ENCODE measurements at places on chromosomes 3 and 15. TPM values are rescaled to one million over a fixed set of nuclear protein-coding genes. Genes with fewer than 3 reads are reported as not detected.

DNA sequence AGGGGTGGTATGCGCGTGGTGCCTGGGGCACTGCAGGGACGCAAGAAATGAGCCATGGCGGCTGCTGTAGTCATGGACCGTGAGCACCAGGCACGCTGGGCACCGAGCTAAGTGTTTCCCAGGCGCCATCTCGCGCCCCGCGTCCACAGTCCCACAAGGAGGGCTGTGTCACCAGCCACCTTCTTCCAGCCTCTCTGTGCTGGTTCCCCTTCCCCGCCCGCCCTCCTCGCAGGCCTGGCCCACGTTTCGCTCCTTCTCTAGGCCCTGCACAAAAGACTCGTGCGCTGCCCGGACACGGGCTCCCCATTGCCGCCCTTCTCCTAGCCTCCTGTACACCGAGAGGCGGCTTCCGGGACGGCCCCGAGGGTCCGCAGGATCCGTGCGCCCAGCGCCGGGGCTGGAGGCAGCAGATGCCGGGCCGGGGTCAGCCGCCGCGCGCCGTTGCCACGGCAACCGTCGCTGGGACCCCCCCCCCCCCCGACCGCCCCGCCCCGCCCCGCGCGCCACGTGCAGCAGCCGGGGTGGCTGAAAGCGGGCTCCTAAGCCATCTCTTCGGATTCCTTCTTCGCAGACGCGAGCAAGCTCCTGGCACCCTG, 113.4 kb downstream of the SRGAP3 start:
- DNase-seq, result no peak

DNA sequence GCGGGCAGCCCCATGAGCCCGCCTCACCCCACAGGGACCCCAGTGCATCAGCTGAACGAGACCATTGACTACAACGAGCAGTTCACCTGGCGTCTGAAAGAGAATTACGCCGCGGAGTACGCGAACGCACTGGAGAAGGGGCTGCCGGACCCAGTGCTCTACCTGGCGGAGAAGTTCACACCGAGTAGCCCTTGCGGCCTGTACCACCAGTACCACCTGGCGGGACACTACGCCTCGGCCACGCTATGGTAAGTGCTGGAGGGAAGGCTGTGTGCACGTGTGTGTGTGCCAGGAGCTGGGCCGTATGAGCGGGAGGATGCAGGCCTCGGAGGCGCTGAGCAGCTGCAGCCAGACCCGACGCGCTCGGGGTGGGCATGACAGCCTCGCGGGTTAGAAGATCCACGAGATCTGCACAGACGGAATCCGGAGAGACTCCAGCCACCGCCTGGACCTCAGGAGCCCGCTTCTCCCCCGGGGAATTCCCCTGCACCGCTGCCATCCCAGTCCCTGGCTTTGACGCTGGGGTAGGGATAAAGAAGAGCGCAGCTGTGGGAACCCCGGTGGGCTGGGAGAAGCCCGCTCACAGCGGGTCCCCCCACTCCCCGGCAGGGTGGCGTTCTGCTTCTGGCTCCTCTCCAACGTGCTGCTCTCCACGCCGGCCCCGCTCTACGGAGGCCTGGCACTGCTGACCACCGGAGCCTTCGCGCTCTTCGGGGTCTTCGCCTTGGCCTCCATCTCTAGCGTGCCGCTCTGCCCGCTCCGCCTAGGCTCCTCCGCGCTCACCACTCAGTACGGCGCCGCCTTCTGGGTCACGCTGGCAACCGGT, 2.6 kb downstream of the DUOXA2 start:
- no peak for DNase-seq

ST8SIA2 gene
- polyA plus RNA-seq, result 1.7 TPM

- DNase-seq, result no peak
Observed at GRCh38 chr3:187737006-187737367, 8.3 kb downstream of the BCL6 start.

RBP2 gene
- polyA plus RNA-seq, result 80.9 TPM

GRCh38 chr15:48282216-48282615, 49.0 kb upstream of the DUT start:
- DNase-seq, result no peak

GRCh38 chr3:189631409-189631808, 220 bp downstream of the TP63 start:
- DNase-seq, result no peak

FOXP1 gene
- 76.8 TPM for polyA plus RNA-seq

TMC3 gene
- 0.19 TPM for polyA plus RNA-seq

DNA sequence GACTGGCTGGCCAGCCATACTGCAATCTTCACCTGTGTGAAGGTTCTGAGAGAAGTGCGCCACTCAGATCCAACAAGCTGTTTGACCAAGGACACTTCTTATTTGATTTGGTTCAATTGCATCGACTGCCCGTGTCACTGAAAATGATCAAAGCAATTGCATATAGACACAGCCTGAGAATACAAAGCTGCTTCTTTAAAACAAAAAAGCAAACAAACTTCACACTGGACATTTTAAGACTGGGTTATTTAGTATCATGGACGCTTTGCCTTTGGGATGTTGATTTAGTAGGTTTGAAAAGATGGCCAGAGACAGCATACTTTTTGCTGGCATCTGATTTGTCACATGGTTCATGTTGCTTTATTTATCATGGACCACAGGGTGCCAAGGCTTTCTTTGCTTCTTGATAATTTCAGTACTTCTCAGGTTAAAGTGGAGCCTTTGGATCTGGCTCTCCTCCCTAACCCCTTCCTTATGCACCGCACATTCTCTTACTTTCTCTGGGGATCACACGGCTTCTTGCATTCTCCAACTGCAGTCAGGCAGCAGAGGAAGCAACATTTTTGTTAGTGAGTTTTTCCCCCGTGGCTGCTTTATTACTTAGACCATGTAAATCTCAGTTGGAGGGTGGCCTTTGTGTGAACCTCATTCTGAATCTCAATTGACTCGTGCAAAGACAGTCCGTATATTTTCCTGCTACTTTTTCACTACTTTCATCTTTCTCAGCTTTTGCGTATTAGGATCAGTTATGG, 151.0 kb downstream of the CD47 start:
- no peak for DNase-seq

- no peak for DNase-seq
Observed at GRCh38 chr3:9553948-9554513, 409 bp upstream of the LHFPL4 start.

- DNase-seq, result peak; percentile 75
Observed at GRCh38 chr3:17645074-17645698, 97.2 kb downstream of the TBC1D5 start.

AGBL1 gene
- polyA plus RNA-seq, result not detected

CDHR4 gene
- 0.57 TPM for polyA plus RNA-seq

GRCh38 chr3:171311784-171312183, 148.4 kb downstream of the TNIK start:
- no peak for DNase-seq

LRRK1 gene
- 2.1 TPM for polyA plus RNA-seq

SEMA3G gene
- polyA plus RNA-seq, result 0.48 TPM

JMJD7 gene
- 9.2 TPM for polyA plus RNA-seq

GRCh38 chr3:59404851-59405250, 355.0 kb upstream of the CFAP20DC start:
- no peak for DNase-seq

- no peak for DNase-seq
Observed at GRCh38 chr3:31875437-31875836, 105.6 kb downstream of the OSBPL10 start.

DNA sequence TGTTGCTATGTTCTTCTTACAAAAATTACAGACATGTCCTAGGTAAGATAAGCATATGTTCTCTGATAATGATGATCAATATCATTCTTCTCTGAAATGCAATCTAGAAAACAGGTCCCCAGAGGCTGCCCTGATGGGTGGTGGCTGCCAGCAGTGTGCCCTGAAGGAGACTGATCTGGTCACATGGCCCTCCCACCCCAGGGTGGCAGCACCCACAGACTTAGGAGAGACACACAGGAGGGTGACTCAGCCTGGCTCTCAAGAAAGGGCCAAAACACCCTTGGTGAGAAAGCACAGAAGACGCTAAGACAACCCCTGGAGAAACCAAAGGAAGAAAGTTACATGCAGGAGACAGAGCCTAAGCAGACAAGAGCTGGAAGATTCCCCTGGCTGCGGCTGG, 203.7 kb downstream of the TJP1 start:
- DNase-seq, result no peak

CYP11A1 gene
- polyA plus RNA-seq, result 2.6 TPM

GRCh38 chr15:46126581-46126980, 491.8 kb downstream of the SQOR start:
- DNase-seq, result no peak

- DNase-seq, result no peak
Observed at GRCh38 chr3:121885386-121885785, 8.8 kb upstream of the SLC15A2 start.

DNA sequence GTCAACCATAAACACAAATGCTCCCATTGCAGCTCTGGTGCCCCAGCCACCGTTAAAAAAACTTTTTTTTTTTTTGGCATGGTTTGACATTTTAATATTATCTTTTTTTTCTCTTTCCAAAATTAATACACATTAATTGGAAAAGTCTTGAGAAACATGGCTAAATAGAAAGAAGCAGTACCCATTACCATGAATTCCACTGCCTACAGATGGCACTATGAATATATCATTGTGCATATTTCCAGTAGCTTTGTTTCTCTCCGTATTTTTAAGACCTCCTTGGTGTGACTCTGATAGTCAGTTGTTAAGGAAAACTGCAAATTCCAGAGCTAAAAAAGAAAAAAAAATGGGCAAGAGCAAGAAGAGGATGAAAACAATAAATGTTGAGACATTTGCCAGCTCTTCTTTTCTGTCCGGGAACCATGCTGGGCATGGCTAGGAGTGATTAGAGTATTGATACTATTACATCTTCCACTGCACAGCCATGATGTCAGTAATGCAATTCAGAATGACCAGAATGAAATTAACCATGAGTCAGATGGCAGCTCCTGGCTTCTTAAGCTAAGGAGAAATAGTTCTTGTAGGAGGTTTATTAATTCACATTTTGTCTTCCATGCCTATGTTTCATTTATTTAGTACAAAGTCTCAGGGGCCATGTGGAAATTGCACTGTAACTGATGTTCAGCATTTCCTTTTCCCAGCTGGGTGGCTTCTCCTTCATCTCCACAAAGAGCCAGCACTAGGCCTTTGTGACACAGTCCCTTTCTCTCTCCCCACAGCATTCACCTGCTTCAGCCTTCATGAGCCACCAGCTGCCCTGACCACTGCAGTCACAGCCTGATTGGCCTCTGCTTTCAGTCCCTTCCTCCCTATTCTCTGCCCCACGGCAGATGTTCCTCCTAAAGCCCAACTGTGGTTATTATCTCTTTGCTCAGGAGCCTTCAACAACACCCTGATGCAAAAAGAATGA, 31.8 kb downstream of the SLC7A14 start:
- DNase-seq, result no peak

GRCh38 chr15:36688310-36689011, 109.0 kb downstream of the CDIN1 start:
- DNase-seq, result no peak

DNA sequence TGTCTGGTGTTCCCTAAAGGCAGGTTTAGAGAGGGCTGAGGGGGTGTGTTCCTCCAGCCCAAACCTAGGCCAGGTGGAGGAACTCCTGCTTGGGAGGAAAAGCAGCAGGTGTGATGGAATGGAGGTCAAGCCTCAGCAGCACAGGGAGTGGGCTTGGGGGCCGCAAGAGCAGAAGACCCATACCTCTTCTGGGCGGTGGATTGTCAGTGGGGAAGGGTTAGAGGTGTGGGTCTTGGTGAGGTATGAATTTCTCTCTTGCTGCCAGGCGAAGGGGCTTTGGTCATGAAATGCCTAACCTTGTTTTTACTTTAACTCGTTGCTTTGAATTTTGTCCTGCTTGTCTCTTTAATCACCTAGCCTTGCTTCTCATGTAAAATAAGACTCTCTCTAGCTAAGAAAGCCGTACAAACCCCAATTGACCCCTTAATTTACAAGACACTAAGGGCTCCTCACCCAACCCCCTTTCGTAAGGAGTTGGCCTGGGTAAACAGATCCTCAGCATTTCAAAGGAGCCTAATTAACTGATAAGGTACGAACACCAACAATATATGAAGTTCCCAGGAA, 38.9 kb downstream of the DHX30 start:
- DNase-seq, result no peak

ESYT3 gene
- not detected for polyA plus RNA-seq

DNA sequence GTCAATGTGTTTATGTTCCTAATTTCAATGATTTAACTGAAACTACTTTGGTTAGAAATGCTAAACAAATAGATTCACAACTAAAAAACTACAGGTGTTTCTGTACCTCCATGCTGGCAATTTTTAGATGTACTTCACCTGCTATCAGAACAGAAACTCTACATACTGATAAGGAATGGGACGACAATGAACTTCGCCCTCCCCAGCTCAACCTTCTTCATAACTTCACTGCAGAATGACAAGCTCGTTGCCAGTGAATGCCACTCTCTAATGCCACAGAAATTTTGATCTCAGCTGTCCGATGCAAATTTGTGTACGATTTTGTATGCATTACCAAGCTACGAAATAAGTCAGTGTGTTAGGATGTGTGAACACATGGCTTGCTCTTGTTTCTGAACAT, 133.4 kb downstream of the FOXP1 start:
- no peak for DNase-seq

ZNF80 gene
- polyA plus RNA-seq, result not detected

- DNase-seq, result no peak
Observed at GRCh38 chr15:34043813-34044212, 4.8 kb upstream of the AVEN start.

GRCh38 chr3:56681984-56682461, 1.0 kb downstream of the TASOR start:
- DNase-seq, result no peak

GRCh38 chr15:62392376-62392775, 227.3 kb upstream of the C2CD4B start:
- DNase-seq, result peak; percentile 48

DNA sequence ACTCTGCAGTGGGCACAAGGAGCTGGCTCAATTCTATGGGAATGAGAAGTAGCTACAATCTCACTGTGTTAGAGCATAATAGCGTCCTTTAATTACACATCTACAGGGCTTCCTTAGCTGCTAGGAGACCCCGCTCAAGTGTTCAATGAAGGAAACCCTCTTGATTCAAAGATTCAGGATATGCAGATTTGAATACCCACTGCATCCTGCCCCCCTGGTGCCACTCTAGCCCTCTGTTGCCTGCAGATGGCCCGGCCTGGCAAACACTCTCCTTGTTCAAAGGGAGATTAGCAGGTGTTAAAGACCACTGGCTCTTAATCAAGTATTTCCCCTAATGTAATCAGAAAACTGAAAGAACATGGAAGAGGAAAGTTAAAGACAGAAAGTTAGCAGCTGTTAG, 356.6 kb downstream of the VGLL3 start:
- DNase-seq, result no peak

FANCD2OS gene
- polyA plus RNA-seq, result not detected

CCDC80 gene
- 83.5 TPM for polyA plus RNA-seq

DNA sequence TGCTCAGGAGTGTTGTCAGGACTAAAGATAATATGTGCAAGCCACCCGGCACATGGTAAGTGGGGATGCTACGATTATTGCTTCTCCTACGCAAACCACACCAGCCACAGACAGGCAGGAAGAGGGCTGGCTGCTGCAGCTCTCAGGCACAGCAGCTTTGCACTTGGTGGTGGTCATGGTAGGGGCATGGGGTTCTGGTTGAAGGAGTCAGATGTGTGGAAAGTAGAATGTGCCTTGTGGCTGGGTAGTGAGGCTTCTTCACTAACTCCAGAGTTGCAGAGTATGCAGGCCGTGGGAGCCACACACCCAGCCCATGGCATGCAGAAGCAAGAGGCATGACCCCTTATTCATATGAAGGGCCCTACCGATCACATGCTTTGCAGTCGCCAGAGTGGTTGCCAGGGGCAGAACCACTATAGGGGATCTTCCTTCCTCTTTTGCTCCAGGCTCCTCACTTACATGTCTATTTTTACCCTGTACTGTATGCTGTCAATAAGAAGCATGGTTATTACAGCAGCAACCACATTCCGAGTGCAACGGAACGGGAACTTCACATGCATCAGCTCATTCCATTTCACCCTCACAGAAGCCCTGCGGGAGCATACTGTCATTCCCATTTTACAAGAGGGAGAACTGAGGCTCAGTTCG, 59.2 kb upstream of the HERC1 start:
- DNase-seq, result no peak

STRIT1 gene
- polyA plus RNA-seq, result not detected
